ENCODE measurements at places on chromosomes 13 and 19.

DNA sequence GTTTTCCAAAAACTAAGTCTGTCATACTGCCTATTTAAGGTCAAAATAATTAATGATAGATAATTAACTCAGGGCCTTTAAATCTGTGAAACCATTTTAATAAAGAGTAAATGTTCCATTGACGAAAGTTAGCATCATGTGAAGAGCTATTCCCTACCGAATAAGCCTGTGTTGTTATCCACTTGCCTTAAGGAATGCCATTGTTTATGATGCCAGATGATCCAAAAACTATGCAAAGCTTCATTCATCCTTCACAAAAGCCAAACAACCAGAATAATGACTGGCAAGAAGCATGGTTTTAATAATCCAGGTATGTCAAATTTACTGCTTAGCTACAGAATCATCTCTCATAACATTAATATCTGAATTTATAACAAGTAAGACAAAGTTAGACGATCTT lies 6.5 kb upstream of the GPC6 start:
- no peak for DNase-seq

- no peak for DNase-seq
These were observed 12.0 kb upstream of the KCNC3 start for GRCh38 chr19:50341091-50341564.

DNA sequence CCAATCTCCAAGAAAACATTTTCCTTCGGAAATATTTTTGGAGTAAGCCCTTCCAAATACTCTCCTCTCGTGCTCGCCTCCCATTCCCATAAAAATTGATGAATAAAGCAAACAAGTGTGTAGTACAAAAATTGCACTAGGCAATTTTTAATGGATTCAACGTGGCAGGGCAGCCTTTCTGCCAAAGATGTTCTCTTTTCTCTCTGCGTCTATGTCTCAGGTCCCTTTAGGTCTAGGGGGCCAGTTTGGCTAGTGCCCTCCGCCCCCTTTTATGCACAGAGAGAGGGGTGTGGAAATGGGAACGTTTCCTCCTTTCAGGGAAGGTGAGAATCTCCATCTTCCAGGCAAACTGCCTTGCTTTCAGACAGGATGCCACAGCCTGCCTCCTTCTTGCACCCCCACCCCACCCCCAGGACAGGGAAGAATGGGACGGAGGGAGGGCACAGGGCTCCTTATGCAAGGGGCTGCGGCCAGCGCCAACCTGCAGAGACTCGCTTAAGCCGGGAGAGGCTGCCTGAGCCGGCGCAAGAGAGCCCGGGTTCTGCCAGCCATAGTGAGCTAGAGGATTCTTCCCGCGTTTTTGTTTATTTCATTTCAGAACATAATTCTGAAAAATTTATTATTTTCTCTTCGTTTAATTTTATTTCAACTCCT lies 2.7 kb upstream of the ZIC2 start:
- no peak for DNase-seq

DNA sequence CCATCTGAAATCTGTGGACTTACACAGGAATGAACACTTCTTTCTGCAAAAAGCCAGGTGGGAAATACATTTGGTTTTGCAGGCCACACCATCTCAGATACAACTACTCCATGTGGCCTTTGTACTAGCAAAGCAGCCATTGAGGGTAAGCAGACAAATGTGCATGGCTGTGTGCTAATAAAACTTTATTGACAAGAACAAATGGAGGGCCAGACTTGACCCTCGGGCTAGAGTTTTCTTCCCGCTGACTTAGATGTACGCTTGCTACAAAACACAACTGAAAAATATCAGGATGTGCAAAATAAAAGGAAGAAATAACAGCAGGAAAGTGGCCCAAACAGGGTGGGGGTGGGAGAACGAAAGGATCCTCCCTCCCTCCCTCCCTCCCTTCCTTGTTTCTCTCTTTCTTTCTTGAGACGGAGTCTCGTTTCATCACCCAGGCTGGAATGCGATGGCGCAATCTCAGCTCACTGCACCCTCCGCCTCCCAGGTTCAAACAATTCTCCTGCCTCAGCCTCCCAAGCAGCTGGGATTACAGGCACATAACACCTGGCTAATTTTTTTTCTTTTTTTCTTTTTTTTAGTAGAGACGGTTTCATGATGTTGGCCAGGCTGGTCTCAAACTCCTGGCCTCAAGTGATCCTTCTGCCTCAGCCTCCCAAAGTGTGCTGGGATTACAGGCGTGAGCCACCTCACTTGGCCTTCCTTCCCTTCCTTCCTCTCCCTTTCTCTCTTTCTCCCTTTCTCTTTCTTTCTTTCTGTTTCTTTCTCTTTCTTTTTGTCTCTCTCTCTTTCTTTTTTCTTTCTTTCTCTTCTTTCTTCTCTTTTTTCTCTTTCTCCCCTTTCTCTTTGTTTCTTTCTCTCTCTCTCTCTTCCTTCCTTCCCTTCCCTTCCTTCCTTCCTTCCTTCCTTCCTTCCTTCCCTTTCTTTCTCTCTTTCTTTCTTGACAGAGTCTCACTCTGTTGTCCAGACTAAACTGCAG lies 29.3 kb downstream of the CCL25 start:
- no peak for DNase-seq

Data from cortex of kidney (tissue), 1 donor.